GDM1 (cell line): ENCODE measurements at places on chromosomes 13 and 19.

GRCh38 chr19:12788042-12788681 lies 3.1 kb upstream of the JUNB start:
- no peak for DNase-seq

DNA sequence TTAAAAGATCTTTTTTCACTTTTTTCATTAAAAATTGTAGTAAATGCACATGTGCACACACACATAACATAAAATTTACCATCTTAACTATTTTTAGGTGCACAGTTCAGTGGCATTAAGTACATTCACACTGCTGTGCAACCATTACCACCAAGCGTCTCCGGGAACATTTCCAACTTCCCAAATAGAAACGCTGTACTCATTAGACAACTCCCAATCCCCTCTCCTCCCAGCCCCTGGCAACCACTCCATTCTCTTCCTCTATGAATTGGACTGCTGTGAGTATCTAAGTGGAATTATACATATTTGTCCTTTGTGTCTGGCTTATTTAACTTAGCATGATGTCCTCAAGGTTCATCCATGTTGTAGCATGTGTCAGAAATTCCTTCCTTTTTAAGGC lies 11.6 kb downstream of the GJB2 start:
- no peak for DNase-seq

DNA sequence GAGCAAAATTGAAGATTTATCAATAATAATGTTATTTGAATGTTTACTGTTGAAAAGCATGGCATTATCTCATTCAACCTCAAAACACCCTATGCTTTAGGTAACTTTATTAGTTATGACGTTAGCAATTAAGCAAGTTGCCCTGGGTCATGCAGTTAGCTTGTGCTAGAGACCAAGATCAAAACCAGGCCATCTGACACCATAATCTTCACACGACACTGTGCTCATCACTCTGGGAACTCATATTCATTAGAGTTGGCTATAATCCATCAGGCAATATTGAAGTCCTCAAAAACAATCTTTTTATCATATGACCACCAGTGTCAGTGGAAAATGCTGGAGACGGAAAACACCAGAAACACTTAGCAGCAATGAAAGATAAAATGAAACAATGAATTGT lies 253.5 kb downstream of the PCDH20 start:
- DNase-seq: no peak

DNA sequence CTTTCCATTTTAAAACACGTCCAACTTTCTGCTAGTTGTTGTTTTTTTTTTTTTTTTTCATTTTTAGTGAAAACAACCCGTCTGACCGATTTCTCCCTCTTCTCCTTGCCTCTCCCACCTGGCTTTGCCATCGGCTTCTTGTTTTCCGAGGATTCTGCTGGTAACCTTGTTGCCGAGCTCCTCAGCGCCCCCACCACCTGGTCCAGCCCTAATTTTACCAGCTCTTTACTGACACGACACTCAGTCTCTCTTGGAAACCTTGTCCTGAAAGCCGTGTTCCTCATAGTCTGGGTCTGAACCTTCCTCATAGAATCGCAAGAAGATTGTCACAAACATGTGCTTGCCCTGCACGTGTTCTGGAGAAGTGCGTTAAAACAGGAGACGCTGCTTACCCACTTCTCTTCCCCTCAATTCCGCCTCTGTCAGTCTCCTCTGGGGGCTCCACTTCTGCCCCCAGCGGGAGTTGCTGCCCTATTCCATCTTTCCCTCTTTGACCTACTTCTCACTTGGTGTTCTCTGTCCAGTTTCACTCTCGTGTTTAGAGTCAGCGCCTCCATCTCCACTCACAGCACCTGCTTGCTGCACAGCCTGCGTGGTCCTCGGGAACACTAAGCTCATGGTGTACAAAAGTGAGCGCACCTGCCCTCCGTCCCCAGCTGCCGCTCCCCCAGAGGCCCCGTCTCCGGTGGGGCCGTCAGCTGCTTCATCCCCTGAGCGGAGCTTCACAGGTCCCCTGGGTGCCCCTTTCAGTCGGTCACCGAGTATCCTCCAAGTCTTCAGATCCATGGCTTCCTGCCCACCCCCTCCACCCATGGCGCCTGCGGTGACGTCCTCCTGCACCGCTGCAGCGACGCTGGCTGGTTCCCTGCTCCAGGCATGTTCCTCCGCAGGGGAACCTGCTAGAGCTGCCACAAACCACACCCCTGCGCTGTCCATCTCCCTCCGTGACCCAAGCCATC lies 65.1 kb downstream of the TM9SF2 start:
- DNase-seq: no peak

GRCh38 chr19:14440049-14440448 lies 6.9 kb downstream of the PKN1 start:
- peak; percentile 89 for DNase-seq

DNA sequence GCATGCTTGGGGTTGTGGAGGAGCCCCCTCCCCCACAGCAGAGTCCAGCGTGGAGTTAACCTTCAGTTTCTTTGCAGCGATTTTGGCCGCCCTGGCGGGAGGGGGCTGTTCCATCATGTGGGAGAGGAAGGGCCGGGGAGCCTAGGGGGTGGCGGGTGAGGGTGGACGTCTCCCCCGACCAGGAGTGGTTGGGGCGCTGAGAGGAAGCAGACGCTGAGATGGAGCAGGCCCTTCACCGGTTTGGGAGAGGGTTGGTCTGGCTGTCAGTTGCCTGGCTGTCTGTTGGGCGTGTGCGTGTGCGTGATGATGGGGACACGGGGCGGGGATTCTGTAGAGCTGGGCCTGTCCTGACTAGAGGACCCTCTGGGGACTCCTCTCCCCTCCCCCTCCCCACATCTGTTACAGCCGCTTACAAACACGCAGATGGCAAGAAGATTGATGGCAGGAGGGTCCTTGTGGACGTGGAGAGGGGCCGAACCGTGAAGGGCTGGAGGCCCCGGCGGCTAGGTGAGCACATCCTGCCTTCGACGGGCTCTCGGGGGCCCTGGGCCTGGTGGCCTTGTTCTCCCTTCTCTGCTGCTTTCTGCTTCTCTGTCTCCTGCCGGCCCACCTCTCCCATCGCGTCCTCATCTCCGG lies 9.8 kb upstream of the LIN7B start:
- no peak for DNase-seq

DNA sequence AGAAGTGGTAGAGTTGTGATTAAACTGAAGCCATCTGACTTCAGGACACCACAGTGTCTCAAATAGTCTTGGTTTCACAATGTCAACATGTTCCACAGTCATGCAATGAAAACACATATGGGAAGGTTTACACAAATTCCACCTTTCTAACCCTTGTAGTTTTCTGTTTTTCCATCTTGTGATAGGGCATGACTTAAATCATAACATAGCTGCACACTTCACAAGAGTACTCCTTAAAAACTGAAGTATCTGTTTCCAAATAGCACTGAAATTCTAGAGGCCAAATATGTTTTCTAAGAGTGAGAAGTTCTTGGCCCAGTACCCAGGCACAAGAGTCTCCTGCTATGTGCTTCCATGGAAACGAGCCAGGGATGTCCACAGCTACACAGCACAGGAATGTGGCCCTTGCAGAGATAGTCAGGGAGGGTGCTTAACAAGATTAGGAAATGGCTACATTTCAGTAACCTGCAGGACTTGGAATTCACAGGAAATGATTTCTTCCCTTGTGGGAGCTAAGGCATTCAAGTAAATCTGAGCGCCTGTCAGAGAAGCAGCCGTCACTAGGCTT lies 269.1 kb downstream of the NDFIP2 start:
- DNase-seq: no peak

- no peak for DNase-seq
These were observed 1567.4 kb downstream of the EFNB2 start for GRCh38 chr13:104967836-104968630.

- no peak for DNase-seq
These were observed 153.0 kb upstream of the UQCRFS1 start for GRCh38 chr19:29365836-29366417.

DNA sequence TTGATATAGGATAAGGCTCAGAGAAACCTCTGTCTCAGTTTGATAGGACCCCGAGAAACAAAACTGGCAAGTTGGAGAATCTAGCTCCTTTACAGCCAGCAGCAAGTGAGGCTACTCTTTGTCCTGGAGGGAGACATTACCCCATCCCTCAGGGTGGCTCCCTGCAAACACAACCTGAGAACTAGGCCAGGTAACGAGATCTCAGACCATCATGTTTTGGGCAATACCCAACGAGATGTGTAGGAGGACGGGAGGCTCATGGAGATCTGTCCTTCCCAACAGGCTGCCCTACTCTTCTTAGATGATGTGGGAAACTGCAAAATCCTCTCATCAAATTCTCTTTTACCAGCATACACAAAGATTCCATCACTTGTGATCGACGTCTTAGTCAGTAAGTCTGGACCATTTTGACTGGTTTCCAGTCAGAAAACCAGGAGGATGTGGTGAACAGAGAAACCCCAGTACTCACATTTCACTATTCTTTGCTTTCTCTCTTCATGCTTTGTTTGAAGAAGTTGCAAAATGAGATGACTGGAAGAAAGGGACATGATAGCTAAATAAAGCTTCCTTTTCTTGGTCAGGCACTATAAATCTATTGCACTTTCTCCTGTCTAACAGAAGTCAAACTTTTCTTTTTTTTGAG lies 6.0 kb upstream of the CTU1 start:
- DNase-seq: peak; percentile 35

- DNase-seq: no peak
These were observed 113.4 kb downstream of the UFM1 start for GRCh38 chr13:38463048-38463447.

DNA sequence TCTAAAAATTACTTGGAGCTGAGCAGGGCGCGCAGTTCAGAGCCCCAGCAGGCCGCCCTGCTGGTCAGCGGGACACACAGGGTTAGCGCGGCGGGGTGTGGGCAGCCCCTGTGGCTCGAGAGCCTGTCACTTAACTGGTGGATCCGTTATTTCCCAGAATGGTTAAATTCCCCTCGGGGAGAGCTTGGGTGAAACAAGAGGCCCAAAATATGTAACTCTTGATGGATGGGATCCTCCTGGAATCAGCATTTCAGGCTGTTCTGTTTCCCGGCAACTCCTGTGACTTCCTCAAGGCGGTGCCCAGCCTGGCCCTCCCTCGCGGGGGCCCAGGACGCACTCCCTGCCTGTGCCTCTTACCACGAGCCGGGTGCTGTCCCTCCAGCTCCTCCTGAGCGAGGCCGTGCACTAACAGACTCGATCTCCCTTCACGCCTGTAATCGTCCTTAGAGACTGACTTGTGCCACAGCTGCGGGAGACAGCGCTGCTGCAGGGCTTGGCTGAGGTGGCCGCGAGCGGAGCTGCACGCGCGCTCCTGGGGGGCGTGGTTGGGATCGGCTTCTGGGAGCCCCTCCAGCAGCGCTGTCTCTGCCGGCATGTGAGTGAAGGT lies 9.7 kb downstream of the PTBP1 start:
- no peak for DNase-seq

GRCh38 chr13:32589471-32589870 lies 3.2 kb downstream of the PDS5B start:
- DNase-seq: no peak

- no peak for DNase-seq
These were observed 7.7 kb downstream of the PNMA8B start for GRCh38 chr19:46487802-46488445.

DNA sequence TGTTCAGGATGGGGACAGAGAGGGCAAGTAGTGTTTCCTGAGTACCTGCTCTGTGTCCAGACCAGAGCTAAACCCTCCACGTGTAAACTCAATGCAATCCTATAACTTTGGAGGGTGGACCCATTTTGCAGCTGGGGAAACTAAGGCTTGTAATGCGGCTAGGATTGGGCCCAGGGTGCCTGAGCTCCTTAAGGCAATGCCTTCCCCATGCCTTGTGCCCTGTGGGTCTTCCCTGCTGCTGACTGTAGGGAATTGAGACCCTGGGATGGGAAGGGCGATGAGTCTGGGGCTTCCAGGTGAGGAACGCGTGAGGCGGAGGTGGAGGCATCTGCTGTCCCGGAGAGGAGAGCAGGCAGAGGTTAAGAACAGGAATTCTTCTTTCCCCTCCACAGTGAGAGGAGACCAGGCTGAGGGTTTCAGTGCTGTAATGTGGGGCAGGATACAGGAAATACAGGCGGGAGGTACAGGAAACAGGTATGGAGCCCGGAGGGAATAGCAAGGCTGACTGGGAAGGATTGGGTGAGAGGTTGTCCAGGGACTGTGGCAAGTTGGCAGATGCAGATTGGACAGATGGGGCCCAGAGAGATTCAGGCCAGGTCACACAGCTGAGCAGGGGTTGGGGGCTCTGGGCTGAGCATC lies 19.2 kb downstream of the SLC27A1 start:
- DNase-seq: no peak

DNA sequence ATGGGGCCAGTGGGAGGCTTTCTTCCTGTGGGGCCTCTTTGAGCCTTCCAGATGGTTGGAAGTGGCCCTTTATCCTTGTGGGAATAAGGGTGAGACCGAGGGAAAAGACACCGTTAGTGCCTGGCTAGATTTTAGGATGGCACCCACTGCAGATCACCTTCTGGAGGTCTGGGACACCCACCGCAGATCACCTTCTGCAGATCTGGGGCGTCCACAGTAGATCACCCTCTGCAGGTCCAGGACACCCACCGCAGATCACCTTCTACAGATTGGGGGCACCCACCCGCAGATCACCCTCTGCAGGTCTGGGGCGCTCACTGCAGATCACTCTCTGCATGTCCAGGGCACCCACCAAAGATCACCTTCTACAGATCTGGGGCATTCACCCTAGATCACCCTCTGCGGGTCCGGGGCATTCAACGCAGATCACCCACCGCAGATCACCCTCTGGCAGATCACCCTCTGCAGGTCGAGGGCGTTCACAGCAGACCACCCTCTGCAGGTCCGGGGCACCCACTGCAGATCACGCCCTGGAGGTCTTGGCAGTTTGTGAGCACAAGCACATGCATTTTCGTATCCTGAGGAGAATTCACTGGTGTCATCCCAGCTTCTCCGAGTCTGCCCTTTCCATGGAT lies 153.4 kb upstream of the TSHZ3 start:
- no peak for DNase-seq

DNA sequence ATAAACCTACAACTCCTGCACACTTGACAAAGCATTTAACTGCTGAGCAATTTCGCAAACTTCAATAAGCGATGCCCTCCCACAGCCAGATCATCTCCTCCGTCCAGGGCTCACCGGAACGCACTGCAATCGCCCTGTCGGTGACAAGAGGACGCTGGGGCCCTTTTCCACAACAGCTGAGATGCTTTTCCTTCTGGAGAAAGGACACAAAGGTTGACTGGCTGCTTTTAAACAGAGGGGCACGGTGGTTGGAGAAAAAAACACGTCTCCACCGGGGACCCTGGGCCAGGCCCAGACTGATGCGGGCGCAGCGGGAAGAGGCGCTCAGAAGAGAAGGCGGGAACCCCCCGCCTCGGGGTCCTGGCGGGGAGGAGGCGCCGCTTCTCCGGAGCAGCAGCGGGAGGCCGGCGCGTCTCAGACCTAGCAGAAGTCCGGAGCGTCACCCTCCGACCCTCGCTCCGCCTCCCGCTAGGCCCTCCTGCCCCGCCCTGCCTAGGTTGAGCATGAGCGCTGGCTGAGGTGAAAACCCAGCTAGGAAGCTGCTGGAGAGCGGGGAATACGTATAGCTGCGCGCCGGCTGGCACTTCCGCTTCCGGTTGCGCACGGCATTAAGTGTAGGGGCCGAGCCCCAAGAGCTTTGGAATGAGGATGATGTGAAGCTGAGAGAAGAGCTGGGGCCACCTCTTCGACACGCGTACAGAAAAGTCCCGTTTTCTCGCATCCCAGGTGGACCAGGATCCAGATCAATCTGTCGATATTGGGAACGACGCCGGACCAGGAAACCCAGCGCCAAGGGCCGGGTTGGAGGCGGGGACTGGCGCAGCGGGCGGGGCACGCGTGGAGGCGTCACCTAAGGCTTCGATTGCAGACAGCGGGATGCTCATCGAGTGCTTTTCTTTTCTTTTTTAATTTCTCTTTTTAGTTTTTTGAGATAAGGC lies at the start of gene ZNF846:
Gene ZNF846, minus strand, starts transcription at position 564 of the 938 bp plus-strand sequence. CDS start 3,788 bp downstream, outside the sequence.
- peak; percentile 95 for DNase-seq
